ENCODE measurements at places on chromosomes 2 and 18. TPM values are rescaled to one million over a fixed set of nuclear protein-coding genes. Genes with fewer than 3 reads are reported as not detected.

MAPRE2 gene
- 44.7 TPM for total RNA-seq

TGFA gene
- not detected for total RNA-seq

AGXT gene
- total RNA-seq = not detected

LOXHD1 gene
- total RNA-seq = not detected

COL4A4 gene
- total RNA-seq = 1.1 TPM

CCDC93 gene
- 23.9 TPM for total RNA-seq

UGT1A3 gene
- not detected for total RNA-seq

CSRNP3 gene
- 3.4 TPM for total RNA-seq

KCNG3 gene
- not detected for total RNA-seq

TACR1 gene
- total RNA-seq = 0.09 TPM

UNC50 gene
- total RNA-seq = 49.6 TPM

FEV gene
- total RNA-seq = not detected

DNAJC5G gene
- not detected for total RNA-seq

PLCD4 gene
- total RNA-seq = 1.2 TPM

LONRF2 gene
- 1.8 TPM for total RNA-seq

SERPINB13 gene
- total RNA-seq = not detected

GPR17 gene
- not detected for total RNA-seq

COL5A2 gene
- total RNA-seq = 671 TPM

MFSD2B gene
- not detected for total RNA-seq

ABCG8 gene
- total RNA-seq = not detected

BMP10 gene
- total RNA-seq = not detected

SNTG2 gene
- not detected for total RNA-seq

VAMP8 gene
- total RNA-seq = 1.7 TPM

EPB41L3 gene
- 28.0 TPM for total RNA-seq

SERPINB4 gene
- total RNA-seq = not detected

All from fibroblast of the aortic adventitia (primary cell).